ENCODE measurements at places on chromosomes 4 and X.

GRCh38 chr4:38075370-38076152 lies 115.4 kb downstream of the PTTG2 start:
- DNase-seq: peak; percentile 58

DNA sequence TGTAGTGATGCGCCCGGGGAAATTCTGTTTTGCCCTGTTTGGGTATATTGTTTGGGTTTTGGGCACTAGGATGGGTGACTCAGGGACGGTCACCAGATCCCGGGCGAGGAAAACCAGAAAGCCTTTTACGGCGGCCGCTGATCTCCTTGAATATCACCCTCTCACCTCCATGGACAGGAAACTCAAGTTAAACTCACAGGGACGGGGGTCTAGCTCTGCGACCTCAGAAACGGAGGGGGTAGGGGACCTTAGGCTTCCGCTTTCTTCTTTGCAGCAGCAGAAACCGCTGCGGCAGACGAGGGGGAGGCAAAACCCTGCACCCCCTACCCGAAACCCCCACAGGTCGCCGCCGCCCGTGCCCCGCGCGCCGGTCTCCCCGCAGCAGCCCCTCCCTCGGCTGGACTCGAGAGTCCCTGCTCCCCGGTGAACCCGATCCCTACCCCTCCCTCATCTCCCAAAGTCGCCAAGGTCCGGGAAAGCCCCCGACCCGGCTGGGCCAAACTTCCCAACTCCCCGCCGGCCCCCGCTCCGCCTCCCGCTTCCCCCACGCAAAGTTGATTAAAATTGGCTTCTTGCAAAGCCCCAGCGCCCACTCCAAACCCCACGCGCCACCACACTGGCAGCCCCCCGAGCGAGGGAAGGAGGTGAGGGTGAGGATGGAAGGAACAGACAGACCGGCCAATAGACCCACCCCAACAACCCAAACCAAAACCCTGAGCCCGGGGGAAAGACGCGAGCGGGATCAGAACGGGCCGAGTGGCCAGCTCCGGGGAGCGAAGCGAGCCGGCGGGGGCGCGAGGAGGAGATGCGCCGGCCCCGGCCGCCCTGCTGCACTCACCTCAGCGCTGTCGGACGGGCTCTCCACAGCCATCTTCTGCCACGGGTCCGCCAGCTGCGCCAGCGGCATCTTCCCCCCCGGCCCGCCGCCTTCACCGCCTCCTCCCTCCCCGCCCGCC lies 705 bp downstream of the RPS6KA3 start:
- DNase-seq: peak; percentile 6

DNA sequence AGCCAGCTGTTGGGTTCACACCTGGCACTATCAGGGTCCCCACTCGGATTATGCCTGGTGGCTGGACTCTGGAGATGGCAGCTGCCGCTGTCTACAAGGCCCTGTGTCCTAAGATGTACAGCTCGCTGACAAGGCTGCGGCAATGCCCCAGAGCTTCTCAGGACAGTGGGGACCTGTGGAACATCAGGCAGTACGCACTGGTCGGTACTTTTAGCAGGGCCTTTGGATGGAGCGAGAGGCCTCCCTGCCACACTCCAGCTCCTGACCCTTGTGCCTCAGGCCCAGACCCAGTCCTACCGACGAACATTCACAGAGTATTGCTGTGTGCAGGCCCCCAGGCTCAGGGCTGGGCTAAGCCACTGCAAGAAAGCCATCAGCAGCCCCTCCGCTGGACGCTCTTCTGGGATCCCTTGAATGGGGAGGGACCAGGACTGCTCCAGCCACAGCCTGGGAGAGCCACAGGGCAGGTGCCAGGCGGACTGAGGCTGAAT lies 45.7 kb upstream of the HMX1 start:
- DNase-seq: no peak

DNA sequence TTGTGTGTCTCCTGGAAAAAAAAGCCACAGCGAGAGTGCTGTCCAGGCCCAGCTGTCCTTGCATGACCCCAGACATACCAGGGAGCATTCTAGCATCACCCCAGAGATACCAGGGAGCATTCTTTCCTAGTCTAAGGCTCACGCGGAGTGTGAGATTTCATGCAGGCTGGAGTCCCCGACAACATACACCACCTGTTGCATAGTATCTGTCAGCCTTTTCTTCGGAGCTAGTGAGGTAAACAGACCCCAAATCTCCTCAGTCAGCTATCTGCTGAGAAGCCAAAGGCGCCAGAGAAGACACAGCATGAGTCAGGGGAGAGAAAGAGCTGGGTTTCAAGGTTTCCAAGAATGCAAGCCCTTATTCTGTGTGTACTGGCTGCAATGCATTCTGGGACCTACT lies 23.1 kb upstream of the ZXDA start:
- DNase-seq: no peak

DNA sequence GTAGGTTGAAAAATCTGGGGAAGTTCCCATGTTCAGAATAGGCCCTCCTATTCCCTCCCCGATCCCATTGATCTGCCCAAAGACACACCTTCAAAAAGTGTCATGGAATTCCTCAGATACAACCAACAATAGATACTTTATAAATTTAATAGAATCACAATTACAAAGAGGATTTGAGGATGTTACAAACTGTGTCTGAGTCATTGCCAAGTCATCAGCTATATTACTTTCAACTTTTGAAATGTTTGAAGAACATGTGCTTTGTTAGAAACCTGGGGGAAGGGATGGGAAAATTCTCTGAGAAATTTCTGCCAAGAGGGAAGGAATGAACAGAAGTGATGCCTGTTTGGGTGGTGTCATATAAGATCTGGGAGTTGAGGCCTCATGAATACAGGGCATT lies 46.7 kb downstream of the KCNIP4 start:
- DNase-seq: peak; percentile 5

GRCh38 chr4:169100670-169101101 lies 90.6 kb upstream of the CBR4 start:
- no peak for DNase-seq

DNA sequence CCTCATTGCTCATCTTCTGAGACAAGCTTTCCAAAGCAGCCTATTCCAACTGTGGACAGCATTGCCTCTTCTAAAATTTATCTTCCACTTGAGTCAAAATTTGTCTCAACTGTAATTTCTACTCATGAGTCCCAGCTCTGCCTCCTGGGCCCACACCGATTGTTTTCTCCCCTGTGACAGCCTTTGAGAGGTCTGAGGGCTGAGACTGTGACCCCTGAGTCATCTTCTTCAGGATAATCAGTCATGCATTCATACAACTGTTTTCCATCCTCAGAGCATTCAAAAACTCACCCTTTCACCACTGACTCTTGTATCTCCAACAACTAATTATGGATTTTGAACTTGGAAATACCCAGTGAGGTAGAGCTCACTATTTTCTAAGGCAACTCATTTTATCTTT lies 228.1 kb downstream of the EDA2R start:
- DNase-seq: no peak

GRCh38 chr4:125789023-125789422 lies 474.3 kb downstream of the FAT4 start:
- DNase-seq: peak; percentile 17

DNA sequence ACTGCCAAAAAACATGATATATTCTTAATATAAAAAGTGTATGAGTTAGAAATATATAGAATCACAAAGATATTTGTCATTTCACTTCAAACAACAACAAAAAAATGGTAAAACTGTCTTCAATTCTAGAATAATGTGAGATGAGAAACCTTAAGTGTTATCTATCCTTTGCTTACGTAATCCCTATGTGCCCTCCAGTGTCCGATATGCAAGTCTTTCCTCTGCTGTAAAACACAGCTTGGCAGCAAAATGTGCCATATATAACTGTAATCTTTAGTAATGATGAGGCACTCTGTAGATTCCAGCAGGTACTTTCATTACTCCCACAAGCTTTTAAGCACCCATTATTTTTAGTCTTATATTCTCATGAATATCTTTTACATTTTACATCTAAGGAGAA lies 555.1 kb upstream of the FRG1 start:
- DNase-seq: no peak

Measured in AG10803 (cell line).